ENCODE measurements at places on chromosomes 2 and 18.

GRCh38 chr2:40286721-40287120 lies 165.2 kb downstream of the SLC8A1 start:
- DNase-seq: no peak

GRCh38 chr18:62069556-62069955 lies 117.3 kb downstream of the PIGN start:
- DNase-seq: no peak

- DNase-seq: no peak
Measured at GRCh38 chr2:67374481-67374880, 22.7 kb upstream of the ETAA1 start.

DNA sequence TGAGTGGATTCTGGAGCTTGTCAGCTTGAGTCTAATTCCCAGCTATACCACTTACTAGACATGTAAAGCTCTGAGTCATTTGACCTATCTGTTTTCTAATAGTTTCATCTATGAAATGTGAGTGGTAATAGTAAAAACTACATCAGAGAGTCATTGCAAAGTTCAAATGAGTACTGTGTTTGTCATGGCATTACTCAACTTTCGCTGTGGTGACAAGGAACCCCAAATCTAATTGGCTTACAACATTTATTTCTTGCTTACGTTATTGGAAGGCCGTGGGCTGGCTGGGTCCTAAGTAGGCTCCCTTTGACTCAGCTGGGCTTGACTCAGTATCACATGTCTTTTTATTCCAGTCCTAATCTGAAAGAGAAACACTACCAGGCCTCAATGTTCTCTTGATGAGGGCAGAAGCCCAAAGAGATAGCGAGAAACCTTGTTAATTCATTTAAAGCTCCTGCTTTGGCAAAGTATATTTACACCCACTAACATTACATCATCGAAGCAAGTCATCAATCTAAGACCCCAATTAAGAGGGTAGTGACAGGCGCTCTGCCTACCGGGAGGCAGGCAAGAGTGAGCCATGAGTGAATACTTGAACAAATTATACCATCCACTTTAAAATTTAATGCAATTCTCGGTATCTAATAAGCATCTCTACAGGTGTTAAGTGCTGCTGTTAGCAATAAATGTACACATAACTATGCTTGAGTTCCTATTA lies 431.8 kb upstream of the SPHKAP start:
- peak; percentile 96 for DNase-seq

DNA sequence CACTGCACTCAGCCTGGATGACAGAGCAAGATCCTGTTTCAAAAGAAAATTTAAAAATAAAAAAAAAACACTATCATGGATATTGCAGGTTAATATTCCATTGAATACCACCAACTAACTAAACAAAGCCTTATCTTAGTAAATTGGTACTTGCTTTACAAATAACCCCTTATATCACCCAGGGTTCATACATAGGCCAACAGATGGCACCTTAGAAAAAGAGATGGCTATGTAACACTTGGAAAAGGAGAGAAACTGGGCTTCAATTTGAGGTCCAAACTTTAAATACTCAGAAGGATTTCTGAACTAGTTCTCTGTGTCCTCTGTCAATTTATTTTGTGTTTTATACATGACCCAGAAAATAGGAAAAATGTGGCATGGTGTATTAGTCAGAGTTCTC lies 249.6 kb upstream of the LRP1B start:
- DNase-seq: no peak

DNA sequence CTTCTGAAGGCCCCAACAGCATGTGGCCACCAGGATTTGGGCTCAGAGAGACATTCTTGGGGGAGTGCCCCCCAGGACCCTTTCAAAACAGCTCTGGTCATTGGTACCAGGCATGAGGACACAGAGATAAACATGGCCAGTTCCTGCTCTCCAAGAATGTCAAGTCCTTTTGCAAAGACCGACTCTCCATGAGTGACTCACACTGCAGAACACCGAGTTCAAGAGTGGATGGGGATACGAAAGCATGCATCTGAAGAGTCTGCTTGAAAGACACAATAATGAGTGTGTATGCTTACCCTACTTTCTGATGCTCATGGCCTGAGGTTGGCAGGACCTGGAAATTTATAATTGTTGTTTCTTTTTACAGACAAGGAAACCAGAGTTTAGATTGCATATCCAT lies 450.6 kb downstream of the TSN start:
- no peak for DNase-seq

GRCh38 chr18:55220523-55220922 lies 261.3 kb upstream of the CCDC68 start:
- no peak for DNase-seq

DNA sequence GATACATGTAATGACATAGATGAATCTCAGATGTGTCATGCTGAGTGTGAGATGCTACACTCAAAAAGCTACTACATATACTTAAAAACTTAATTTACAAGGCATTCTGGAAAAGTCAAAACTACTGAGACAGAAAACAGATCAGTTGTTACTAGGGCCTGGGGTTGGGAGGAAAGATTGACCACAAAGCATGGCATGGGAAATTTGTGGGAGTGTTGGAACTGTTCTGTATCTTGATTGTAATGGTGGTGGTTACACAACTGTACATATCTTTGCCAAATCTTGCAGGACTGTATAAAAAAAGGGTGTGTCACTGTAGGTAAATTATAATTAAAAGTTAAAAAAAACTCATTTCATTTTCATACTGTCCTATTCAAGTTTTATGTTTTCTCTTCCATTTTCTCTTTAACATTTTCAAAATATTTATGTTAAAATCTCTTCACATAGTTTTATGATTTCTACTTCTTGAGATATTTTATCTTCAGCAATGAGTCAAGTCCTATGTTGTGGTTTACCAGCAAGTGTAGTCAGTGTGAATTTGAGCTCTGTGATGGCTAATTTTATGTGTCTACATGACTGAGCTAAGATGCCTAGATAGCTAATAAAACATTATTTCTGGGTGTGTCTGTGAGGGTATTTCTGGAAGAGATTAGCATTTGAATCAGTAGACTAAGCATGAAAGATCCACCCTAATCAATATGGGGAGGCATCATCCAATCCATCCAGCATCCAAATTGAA lies 58.6 kb upstream of the VRK2 start:
- DNase-seq: no peak

DNA sequence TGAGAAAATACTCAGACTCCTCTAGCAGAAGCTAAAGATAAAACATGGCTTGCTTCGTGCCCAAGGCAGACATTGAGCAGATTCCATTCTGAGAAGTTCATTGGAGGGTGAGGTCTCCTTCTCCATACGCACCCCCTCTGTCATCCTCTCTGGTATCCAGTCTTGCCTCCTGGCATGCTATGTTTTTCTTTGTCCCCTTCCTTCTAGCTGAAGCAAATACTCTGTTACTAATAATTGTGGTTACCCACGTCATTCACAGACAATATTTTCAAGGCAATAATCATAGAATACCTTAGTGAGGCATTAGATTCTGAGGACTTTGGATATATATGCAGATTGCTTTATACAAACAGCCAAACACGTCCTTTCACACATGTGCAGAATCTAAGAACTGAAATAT lies 66.2 kb upstream of the KLF7 start:
- DNase-seq: peak; percentile 74

DNA sequence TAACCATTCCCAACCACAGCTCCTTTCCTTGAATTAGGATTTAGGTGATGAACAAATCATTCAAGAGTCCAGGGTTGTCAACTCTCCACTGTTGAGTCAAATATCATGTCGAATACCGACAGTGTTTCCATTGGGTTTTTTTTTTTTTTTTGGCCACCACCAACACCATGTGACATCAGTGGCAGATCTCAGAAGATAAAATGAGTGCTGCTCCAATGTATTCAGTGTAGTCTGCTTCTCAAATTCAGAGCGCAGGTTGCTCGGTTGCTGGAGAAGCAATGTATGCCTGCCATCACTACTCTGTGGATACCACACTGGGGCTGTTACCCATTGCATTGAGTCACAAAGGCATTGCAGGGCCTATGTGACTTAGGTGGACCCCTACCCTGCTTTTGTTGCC lies 10.8 kb upstream of the ATL2 start:
- DNase-seq: no peak

Measured in HFFc6 (cell line).